ENCODE measurements at places on chromosomes 4 and X.

DNA sequence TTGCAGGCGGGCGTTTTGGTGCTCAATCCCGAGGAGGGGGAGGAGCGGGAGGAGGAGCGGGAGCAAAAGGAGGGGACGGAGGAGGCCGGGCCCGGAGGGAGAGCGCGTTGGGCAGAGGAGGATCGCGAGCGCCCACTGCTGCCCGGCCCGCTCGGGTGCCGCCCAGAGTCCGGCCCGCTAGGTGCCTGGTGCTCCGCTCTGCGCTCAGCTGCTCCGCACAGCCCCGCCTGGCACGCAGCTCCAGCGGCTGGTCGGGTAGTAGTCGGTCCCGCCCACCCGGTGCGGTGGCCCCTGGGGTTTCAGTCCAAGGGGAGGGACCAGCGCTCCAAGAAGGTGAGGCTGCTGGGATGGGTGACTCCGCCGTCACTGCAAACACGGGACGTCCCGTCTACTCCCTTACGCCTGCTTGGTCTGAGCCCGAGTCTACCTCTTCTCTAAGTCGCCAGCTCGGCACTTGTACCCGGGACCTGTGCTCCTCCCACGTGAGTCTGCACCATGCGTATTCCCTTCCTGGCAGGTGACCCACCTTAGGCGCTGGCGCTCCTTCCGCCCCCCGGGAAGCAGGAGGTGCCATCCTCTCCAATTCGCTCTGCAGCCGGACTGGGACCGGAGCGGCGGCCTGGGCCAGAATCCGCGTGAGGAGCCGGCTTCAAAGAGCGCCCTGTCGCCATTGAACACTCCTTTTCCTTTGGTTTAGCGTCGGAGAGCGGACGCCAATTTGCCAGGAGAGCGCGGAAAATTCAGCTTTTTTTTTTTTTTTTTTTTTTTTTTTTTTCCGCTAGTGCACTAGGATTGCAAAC lies 405 bp upstream of the HS3ST1 start:
- peak; percentile 70 for DNase-seq

DNA sequence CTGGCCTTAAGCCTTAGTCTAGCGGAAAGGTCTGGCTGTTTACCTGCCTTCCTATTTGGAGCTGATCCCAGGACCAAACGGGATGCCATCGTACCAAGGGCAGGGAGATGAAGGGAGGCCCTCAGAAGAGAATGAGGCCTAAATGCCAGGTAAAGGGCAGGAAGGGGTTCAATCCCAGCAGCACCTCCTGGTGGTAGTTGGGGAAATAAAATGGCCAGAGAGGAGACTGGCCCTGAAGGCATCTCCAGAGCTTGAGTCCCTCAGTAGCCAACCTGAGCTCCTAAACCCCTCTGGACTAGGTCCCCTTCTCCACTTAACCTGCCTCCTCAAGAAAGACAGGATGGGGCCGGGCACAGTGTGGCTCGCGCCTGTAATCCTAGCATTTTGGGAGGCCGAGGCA lies 53.7 kb downstream of the KDM5C start:
- DNase-seq = no peak

DNA sequence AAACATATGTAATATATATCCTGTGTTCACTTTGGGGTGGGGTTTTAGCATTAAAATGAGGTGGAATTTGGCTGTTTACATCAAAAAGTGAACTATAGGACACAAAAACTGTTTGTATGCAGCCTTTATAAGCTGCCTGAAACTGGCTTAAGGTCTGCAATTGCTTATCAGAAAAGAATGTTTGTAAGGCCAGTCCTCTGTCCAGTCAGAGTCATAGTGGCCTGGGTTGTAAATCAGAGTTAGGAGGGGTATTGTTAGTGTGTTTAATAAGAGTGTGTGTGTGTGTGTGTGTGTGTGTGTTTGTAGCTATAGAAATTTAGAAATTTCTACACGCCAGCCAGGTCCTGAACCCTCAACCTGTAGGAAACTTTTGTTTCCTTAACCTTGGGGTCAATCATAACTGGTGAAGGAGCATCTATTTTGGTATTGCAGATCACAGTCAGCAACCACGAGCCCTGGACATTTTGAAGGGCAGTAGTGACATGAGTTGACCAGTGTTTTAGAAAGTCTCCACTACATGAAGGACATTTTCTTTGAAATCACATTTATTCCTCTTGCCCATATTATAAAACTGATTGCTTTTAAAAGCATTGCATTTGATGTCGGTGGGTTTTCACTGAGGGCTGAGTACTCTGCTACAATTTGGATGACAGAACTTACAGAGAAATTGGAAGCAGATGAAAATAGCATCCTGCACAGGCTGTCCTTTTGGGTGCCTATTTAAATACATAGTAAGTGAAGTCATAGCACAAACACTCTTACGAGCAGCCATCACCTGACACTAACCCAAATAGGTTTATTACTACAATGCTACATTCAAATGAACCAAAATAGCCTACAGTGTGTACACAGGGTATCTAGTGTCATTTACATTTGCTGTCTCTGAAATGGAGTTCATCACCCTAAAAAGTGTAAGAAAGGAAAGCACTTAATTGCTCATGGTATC lies 11.2 kb upstream of the TMEM154 start:
- DNase-seq = no peak

DNA sequence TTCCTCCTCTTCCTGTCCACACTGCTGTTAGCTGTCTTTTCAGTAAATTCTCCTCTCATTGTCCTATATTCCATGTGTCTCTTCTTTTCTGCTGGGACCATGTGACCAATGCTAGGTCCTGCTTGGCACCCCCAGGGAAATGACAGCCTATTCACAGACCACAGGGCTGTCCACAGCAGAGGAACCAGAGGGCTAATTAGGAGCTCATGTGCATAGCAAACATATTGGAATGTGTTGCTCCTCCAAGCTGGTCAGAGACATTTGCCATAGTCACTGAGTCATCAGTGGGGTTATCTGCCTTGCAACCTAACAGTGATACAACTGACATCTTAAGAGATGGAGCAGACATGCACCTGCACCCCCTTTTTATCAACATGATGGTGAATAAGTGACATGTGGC lies 67.9 kb upstream of the PUDP start:
- DNase-seq = no peak

- no peak for DNase-seq
Observed at GRCh38 chrX:46805270-46805669, 31.6 kb upstream of the RP2 start.

GRCh38 chr4:80007745-80008149 lies 65.3 kb downstream of the ANTXR2 start:
- no peak for DNase-seq

GRCh38 chrX:99901091-99901490 lies 509.0 kb downstream of the PCDH19 start:
- no peak for DNase-seq

- DNase-seq = no peak
Observed at GRCh38 chr4:22504447-22504846, 11.4 kb downstream of the ADGRA3 start.

- no peak for DNase-seq
Observed at GRCh38 chrX:118062817-118063615, 53.6 kb downstream of the KLHL13 start.

DNA sequence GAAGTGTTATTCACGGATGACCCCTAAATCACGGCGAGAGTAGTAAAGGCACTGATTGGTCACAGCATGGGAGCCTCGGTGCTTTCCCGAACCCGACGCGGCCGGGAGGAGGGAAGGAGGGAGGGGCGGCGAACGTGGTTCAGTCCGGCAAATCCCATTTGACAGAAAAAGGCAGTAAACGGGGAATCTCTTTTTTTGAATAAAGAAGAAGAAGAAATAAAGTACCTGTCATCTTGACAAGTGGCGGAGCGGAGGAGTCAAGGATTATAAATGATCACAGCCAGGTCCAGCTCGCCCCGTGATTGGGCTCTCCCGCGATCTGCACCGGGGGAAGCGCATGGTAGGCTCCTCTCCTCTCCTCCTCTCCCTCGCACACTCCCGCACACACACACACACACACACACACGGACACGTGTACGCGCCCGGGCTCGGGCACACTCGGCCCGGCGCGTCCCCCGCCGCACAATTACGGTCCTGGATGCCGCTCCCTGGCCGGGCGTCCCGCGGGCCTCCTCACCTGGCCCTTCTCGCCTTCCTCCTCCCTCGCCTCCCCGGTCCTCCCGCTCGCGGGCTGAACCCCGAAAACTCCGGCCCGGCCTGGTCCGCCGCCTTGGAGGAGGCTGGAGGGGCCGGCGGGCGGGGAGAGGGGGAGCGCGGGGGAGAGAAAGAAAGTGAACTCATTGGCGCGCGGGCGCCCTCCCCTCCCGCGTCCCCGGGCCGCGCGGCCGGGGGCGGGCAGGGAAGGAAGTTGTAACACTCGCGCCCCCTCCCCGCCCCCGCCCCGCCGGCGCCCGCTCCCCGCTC lies 99.2 kb upstream of the TENM3 start:
- DNase-seq = peak; percentile 17

GRCh38 chrX:87409113-87409841 lies 108.3 kb upstream of the KLHL4 start:
- DNase-seq = no peak

DNA sequence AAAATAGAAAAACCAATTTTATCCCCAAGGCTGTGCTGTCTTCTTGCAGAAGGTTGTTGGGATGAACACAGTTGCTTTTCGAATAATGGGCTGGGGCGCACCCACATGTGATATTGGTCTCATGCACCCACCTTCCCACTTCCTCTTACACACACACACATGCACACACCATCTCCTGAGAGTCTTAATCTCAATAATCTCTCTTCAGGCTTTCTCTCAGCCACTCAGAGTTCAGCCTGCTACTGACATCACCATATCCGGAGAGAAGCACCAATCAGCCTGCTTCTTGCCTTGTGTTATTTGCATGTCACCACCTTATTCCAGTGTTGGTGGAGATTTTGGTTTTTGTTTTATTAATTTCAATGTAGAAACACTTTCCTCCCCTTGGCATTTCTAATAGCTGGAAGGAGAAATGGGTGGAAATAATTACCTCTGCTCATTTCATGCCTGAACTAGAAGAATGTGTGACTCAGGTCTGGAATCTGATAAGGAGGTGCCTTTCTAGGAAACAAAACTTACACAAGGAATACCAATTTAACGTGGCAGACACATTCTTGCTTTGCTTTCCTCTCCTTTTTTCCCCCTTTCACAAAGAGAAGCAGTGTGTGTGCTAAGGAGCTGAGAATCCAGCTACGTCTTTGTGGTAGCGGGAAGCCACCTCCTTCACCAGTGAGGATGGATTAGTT lies 400.2 kb downstream of the MID1IP1 start:
- DNase-seq = peak; percentile 16

- DNase-seq = no peak
Observed at GRCh38 chr4:10811991-10812390, 127.4 kb upstream of the CLNK start.

- no peak for DNase-seq
Observed at GRCh38 chr4:152784490-152785350, 5.0 kb downstream of the ARFIP1 start.

DNA sequence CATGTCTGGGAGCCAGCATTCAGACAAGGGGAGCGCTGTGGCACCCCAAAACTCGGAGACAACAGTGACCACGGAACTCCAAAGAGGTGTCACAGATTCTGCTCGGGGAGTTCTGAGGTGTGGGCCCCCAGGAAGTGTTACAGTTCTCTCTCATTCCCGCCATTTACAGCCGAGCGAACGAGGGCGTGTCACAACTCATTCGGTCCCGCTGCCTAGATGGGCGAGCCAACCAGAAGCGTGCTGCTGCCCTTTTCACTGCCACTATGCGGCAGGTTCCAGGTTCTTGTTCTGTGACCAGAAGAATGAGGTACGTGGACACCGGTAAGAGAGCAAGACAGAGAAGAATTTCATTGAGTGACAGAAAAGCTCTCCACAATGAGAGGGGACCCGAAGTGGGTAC lies 1370.6 kb upstream of the AGA start:
- DNase-seq = no peak

GRCh38 chrX:22047468-22047867 lies 15.3 kb downstream of the PHEX start:
- DNase-seq = no peak

DNA sequence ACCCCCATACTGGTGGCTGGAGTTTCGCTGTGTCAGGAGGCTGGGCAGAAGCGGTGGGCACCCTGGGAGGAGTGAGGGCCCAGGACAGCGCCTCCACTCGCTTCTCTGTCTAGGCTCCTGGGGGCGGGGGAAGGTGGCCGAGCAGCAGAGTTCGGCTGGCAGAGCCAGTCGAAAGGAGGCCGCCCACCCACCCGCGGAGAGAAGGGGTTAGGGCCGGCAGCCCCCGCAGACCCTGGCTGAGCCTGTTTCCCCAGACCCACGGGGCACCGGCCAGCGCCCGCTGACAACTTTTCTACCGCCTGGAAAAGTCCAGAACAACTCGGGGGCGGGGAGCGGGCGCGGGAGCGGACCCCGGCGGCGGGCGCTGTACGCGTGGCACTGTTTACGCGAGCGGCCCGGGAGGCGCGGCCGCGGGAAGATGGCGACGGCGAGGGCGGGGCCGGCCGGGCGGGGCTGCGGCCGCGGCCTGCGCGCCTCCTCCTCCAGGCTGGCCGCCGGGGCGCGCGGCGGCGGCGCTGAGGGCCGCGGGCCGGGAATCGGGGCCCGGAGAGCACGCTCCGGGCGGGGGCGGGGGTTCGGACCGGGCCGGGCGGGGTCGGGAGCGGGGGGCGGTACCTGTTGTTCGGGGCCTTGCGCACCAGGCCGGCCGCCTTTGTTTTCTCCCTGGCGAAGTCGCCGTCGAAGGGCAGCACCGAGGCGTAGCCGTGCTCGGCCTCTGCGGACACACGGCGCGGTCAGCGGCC lies 628 bp downstream of the MXD4 start:
- peak; percentile 74 for DNase-seq

- no peak for DNase-seq
Observed at GRCh38 chrX:56947699-56948098, 47.6 kb downstream of the SPIN3 start.

- DNase-seq = no peak
Observed at GRCh38 chr4:139834981-139835391, 169.4 kb downstream of the MGST2 start.

DNA sequence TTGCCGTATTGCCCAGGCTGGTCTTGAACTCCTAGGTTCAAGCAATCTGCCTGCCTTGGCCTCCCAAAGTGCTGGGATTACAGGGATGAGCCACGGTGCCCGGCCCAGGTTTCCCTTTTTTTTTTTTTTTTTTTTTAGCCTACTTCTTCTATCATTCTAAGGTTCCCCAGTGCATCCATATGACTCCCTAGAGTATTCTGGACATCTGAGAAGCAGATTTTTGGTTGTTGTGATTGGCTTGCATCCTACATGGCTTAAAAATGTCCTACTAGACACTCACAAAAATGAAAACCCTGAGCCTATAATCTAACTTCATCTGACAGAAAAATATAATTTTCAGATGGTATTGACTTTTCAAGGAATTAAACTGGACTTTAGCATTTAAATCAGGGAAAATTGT lies 41.7 kb downstream of the SMIM14 start:
- no peak for DNase-seq

GRCh38 chr4:186190581-186191199 lies 677 bp upstream of the CYP4V2 start:
- peak; percentile 62 for DNase-seq

- DNase-seq = no peak
Observed at GRCh38 chr4:178811356-178811755, 1369.1 kb upstream of the AGA start.

GRCh38 chr4:76486588-76487276 lies 51.7 kb downstream of the SHROOM3 start:
- no peak for DNase-seq

- DNase-seq = peak; percentile 74
Observed at GRCh38 chrX:119273420-119274192, 37.5 kb downstream of the PGRMC1 start.
